ENCODE measurements at places on chromosomes 12 and 14. TPM values are rescaled to one million over a fixed set of nuclear protein-coding genes. Genes with fewer than 3 reads are reported as not detected.
A peak's percentile ranks its signal among the peaks of the same experiment; 100 is the strongest.

ITPK1 gene
- total RNA-seq = 59.8 TPM

ADAMTS20 gene
- total RNA-seq = not detected

KRT71 gene
- not detected for total RNA-seq

DNAH10 gene
- total RNA-seq = 1.3 TPM

RNASE2 gene
- total RNA-seq = 11.6 TPM

SIX6 gene
- total RNA-seq = not detected

NELL2 gene
- total RNA-seq = under 0.01 TPM

GLT1D1 gene
- under 0.01 TPM for total RNA-seq

GRCh38 chr12:64798165-64798564 is 26.3 kb upstream of the TBC1D30 start:
- DNase-seq = no peak

- peak; percentile 2 for DNase-seq
Measured at GRCh38 chr14:67137744-67138371, 51.4 kb upstream of the GARIN2 start.

- peak; percentile 7 for DNase-seq
Measured at GRCh38 chr14:61925043-61925442, 162.8 kb downstream of the SNAPC1 start.

- no peak for DNase-seq
Measured at GRCh38 chr12:130573766-130574165, 142.3 kb downstream of the RIMBP2 start.

DNA sequence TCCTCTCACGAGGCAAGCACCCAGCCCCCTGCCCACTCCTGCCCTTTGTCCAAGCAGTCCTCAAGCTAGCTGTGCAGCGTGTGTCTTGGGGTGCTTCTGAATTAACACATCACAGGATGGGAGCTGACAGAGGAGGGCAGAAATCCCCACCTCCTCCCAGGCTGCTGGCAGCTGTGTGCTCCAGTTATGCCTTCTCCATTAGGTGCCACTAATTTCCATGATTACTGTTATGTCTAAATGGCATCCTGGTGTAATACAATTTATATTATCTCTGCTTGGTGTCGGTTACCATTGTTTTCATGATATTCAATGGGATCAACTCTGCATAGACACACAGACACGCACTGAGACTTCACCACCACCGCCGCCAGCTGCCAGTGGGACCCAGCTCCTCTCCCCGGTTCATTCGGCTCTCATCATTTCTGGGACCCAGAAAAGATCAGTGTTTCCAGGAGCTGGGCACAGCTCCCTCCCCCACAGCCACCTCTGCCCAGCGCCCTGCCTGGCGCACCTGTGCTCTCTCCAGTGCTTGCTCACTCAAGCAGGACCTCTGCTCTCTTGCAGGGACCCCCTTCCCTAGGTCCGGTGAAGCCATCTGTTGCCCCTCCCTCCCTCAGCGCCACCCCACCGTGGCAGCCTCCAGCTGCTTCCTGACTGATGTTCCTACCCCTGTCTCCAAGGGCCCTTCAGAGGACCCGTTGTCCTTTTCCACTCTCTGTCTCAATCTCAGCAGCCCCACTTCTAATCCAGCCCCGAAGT is 167.5 kb upstream of the FKBP4 start:
- DNase-seq = no peak

DNA sequence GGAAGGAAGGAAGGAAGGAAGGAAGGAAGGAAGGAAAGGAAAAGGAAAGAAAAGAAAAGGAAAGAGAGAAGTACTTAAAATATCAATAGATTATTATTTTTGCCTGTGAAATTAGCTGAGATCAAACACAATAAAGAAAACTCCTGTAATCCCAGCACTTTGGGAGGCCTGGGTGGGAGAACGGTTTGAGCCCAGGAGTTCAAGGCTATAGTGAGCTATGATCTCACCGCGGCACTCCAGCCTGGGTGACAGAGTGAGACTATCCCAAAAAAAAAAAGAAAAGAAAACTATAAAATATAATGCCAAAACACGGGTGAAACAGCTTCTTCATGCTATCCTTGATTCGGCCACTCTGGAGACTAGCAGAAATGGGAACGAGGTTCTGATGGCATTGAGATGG is 26.2 kb upstream of the CKAP4 start:
- no peak for DNase-seq

DNA sequence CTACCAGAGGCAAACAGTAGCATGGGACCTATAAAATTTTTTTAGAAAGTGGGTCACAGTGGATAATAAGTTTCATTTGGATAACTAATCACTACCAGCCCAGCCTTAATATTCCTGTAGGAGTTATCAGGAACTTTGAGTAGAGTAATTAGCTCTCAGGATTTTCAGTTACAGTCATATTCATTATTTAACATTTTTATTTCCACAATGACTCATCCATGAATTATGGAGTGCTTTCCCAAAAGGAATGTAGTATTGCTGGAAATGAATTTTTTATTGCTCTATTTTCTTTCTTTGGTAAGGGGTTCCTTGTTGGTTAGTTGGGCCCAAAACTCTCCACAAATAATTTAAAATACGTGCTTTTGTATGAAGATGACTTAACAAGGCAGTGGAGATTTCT is 53.7 kb downstream of the ERC1 start:
- DNase-seq = no peak

DNA sequence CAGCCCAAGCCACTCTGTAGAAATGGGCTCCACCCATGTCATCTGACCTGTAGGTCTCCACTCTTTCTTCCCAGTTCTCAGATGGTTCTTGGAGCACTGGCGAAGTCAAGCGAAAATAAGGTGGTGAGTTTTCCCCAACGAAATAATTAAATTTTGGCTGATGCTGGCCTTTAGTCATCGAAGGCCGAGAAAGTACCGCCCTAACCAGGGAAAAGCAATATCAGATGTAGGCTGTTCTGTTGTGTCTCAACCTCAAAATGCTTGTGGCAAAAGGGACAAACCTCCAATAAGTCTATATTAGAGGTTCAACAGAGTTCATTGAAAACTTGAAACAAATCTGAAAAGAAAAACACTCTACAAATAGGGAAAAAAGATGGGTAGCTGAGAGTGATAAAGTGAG is 48.6 kb upstream of the BCAT1 start:
- no peak for DNase-seq

DNA sequence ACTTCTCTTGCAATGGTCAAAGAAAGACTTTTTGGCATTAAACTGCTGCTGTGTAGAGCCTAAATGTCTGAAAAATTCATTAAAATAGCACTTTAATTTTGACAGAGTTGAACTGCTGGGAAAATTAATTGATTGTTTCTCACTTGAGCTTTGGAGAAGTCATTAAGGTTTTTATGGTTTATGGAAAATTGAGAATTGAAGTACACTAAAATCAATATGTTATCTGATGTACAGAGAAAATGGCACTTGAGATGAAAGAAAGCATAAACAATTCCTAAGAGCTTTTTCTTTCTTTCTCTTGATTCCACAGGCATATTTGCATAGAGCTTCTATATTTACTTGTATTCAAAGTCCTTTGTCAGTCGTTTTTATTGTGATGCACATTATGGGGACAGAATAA is 188.5 kb upstream of the CAND1 start:
- no peak for DNase-seq

GRCh38 chr12:59689776-59690175 is 93.9 kb downstream of the SLC16A7 start:
- no peak for DNase-seq

DNA sequence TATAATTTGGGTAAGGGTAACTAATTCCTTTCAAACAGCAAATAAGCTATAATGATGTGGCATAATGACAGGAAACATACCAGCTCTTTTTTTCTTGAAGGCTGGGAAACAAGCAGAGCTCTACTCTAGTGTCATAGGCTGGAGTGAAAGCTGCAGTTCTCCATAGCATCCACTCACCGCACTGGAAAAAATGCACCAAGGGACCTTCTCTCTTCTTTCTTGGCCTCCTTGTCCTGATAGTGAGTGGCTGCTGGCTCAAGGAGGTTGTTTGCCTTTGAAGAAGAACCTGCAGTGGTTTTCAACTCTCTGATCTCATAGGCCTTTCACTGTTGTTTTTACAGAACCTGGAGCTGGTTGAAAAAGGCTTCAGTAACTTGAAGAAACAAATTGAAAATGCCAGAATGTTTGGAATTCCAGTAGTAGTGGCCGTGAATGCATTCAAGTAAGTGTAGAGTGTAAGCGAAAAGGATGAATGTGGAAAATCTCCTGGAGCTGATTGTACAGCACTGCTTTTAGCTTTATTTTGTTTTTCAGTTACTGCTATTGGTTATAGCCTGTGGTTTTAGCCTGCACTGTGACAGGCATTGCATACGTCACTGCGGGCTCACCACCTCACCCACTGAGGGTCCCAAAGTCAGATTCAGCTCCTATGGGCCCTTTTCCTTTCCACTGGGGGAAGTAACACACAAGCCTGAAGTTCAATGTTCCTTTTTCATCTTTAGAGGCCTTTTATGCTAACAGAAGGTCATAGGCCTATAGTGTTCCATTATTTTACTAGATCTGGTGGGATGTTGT is 17.2 kb upstream of the AKAP5 start:
- no peak for DNase-seq

DNA sequence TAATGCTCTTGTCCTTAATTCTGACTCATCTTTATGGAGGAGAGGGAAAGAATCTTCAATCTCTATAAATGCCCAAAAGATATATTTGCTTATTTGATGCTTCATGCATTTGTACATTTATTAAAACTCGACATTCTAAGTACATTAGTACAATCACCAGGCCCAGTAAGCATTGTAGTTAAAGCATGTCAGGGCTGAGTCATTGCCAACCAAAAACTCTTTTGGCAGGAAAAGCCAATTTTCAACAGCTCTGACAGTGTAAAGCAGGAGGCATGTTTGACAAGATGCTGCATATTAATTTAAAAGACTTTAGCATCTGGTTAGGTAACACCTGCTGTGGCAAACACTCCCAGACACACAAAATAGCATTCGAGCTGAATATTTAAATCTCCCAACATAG is 290.9 kb downstream of the PPFIA2 start:
- no peak for DNase-seq

DNA sequence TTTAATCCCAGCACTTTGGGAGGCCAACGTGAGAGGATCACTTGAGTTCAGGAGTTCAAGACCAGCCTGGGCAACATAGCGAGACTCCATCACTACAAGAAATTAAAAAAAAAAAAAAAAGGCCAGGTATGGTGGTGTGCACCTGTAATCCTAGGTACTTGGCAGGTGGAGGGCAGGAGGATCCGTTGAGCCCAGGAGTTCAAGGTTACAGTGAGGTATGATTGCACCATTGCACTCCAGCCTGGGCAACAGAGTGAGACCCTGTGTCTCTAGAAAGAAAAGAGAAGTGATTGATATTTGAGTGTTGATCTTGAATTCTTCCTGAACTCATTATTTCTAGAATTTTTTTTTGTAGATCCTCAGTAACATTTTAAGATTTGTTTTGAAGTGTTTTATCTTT is 59.4 kb downstream of the ADIPOR2 start:
- no peak for DNase-seq

- DNase-seq = no peak
Measured at GRCh38 chr14:95292660-95293425, 26.9 kb downstream of the CLMN start.

DNA sequence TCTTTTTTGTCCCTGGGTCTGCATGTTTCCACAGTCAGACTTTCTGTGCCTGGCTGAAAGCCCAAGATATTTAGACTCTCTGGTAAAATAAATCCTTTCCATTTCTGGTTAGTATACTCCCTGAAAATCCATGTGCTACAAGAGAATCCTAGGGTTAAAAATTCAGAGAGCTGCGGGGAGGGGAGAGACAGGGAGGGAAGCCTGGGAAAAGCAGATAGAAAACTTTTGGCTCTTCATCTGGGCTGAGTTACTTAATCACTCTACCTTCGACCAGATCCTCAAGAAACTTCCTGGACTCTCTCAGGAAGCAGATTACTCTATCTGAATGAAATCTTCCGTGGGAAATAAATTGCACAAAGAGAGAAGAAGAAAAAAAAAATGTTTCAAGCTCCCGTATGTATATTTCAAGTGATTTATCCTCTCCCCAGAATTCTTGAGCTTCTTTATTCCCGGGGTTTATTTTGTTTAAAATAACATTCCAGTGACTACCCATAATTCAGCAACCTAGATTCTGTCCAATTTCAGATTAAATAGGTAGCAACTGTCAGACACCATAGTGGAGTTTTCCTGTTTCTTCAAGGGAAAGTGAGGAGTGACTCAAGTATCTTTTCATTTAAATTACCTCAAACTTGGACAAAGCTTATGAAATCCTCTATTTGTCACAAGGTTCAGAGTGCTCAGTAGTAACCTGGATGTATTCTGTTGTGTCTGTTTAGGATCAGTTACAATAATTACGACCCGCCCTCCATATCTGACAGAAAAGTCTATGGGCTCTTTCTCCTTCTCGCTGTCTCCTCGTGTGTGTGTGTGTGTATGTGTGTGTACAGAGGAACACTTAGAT is 163.7 kb downstream of the MYRFL start:
- DNase-seq = no peak

DNA sequence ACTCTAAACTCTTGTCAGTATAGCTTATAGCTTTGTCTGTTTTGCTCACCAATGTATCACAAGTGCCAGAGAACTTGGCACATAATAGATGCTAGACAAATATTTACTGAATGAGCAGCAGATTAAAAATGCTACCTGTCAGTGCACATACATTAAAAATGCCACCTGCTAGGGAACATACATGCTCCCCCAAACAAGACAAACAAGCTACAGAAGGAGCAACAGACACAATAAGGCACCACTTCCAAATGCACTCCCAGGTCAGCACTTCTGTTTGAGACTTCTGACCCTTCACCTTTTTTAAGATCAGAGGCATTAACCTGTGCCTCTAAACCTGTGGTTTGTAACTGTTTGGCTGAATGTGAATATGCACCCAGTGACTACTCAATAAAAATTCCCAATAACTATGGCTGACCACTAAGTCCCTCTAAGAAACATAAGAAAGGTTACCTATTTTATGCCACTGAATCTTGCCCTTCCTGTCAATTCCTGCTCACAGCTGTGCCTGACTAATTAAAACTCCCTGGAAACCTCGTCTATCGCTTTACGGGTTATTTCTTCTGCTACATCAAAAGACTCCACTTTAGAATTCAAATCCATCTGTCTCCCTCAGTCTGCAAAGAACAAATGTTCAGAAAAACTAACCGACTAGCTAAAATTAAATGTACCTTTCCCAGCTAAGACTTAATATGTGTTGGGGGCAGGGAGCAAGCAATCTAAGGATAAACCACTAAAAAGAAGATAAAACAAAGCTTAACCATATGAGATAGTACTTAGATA is 41.0 kb downstream of the HECTD4 start:
- DNase-seq = no peak

- DNase-seq = no peak
Measured at GRCh38 chr12:4178424-4179170, 95.0 kb upstream of the CCND2 start.

DNA sequence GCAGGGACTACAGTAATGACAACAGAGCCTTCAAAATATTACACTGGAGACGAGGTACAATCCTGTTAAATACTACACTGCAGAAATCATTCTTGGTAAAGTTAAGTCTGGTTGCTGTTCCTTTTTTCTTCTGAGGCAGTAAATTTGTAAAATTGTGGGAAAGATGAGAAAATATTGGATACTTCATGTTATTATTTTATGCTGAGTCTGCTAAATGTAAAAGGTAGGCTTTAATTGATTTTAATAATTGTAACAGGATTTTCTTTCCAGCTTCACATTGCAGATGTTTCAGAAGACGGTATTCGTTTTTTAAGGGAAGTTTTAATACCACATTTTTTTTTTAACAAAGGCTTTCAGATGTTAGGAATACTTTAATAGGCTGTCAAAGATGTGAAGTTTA is 62.6 kb downstream of the WASHC4 start:
- no peak for DNase-seq

- no peak for DNase-seq
Measured at GRCh38 chr14:85895603-85896002, 365.7 kb downstream of the FLRT2 start.
